ENCODE measurements at places on chromosomes 3 and 15.
A peak's percentile ranks its signal among the peaks of the same experiment; 100 is the strongest.

DNA sequence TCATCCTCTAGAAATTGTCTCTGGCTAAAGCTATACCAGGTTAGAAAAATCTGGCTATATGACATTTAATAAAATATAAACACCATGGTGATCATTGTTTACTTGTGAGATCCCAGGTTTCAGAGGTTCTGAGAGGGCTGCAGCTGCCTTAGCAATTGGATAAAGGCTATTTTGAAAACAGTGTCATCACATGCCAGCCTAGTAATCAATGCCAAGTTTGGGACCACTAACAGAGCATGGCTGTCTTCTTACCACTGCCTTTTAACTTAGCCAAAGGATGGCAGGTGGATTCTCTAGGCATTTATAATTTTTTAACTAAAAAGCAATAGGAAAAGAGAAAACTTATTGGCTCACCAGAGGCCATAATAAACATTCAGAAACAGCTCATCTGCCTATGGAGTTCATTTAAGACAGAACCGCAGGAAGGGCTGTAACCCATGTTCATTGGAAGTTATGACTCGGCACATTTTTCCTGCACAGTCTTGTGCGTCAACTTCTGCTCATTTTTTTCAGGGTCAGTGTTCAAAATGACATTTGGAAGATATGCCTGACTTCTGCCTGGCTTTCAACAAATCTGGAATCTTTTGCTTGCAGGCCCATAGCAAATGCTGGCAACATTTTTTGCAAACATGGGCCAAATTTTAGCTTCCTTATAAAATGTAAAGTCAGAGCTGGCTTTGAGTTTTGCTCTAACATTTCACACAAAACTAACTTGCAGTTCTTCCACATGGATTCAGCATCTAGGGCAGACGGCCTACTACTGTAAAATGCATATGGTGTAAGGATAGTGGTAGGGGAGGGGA, 476.0 kb upstream of the TBL1XR1 start:
- DNase-seq, result no peak

- DNase-seq, result peak; percentile 94
Observed at GRCh38 chr3:23916886-23917678, at the start of the genes NKIRAS1 and RPL15. TSS of gene NKIRAS1 (minus strand) at chr3:23916990. CDS start at chr3:23910904, 6,086 bp downstream. TSS of gene RPL15 (plus strand) at chr3:23917132. CDS start at chr3:23917860, 728 bp downstream.

GRCh38 chr3:60095516-60095915, 1045.7 kb upstream of the CFAP20DC start:
- no peak for DNase-seq

DNA sequence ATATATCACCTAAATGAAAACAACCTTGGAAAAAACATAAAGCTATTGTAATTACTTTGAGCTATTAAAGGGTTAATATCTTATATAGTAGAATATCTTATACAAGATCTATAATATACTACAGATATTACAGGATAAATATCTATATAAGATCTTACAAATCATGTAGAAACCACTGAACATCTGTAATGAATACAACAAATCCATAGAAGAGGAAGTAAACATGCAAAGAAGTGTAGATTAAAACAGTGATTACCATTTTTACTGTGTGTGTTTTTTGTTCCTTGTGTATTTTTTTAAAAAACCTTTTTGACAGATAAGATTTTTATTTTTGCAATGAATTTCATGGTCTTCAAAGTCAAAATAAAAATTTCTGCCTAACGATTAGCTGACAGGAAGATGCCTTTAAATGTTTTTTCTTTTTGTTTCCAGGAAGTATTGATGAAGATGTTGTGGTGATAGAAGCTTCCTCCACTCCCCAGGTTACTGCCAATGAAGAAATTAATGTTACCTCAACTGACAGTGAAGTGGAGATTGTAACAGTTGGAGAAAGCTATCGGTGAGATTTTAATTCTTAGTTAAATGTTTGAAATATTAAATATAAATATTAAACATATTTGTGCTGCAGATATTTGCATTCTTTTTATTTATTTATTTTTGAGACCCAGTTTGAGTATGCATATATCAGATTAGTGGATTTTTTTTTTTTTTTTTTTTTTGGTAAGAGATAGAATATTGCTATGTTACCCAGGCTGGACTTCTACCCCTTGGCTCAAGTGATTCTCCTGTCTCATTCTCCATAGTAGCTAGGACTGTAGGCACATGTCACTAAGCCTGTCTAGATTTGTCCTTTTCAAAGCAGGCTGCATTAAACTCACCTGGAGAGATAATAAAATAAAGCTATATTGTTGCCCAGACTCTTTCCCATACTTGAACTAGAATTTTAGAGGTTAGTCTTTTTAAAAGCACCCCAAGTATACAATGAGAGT, 52.8 kb upstream of the CCNB2 start:
- no peak for DNase-seq

DNA sequence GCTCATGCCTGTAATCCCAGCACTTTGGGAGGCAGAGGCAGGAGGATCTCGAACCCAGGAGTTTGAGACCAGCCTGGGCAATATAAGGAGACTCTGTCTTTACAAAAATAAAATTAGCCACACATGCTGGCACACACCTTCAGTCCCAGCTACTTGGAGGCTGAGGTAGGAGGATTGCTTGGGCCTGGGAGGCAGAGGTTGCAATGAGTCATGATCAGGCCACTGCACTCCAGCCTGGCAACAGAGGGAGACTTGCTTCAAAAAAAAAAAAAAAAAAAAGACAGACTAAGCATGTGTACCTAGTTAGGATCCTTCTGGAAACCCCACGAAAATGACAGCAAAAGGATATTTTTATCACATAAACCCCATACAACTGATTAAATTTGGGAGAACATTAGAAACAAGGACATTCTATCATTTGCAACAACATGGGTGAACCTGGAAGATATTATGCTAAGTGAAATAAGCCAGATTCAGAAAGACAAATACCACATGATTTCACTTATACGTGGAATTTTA, 44.9 kb downstream of the METTL6 start:
- no peak for DNase-seq
